Spinal cord (tissue), 10 donors: ENCODE measurements at places on chromosomes 11 and 22. TPM values are rescaled to one million over a fixed set of nuclear protein-coding genes. Genes with fewer than 3 reads are reported as not detected.
A peak's percentile ranks its signal among the peaks of the same experiment; 100 is the strongest.

DNA sequence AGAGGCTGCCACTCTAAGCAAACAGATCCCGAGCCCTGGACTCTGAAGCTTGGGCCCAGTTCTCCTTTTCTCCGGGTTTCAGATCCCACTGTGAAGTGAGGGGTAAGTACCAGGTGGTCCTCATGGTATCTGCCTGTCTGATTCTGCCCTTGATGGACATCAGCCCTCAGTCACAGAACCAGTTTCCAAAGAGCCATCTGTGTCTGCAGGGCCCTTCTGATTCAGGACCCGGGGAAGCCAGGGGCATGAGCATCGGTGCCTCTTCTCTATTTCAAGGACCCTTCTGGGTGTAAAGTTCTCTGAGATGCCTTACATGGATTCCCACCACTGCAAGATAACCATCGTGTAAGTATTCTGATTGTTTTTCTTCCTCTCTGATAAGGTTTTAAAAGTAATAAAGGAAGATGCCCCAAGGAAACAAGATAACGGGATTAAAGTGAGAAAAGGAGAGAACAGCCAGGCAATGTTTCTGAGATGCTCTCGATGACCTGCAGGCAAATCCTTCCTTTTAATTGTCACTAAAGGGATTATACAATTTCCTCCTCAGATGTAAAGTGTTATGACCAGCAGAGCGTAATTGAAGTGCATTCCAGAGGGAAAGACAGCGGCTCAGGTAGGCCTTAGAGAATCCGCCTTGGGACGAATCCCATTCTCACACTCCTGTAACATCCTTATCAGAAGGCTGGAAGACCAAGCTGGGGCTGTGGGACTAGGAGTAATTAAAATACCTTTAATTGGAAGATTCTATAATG is 924.3 kb downstream of the TBC1D22A start:
- no peak overlapping the region for H3K4me3 ChIP-seq
- H3K36me3 ChIP-seq = no peaks in the 10 kb centered on the region
- H3K4me1 ChIP-seq = no peaks in the 10 kb centered on the region
- DNase-seq = no peak
- H3K27ac ChIP-seq = no peak overlapping the region

DNA sequence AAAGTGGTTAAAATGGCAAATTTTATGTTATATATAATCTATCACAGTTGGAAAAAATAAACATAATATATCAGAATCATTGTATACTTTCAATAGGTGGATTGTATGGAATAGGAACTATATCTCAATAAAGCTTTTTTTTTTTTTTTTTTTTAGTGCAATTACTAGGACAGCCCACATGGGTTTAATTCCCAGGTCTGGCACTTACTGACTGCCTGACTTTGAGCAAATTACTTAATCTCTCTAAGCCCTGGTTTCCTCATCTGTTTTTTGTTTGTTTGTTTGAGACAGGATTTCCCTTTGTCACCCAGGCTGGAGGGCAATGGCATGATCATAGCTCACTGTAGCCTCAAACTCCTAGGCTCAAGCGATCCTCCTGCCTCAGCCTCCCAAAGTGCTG is 26.1 kb upstream of the BAIAP2L2 start:
- H3K4me3 ChIP-seq = no peak overlapping the region
- H3K36me3 ChIP-seq = peaks cover 41% of the 10 kb centered on the region
- H3K27ac ChIP-seq = no peak overlapping the region
- no peaks in the 10 kb centered on the region for H3K27me3 ChIP-seq
- DNase-seq = no peak

The POTEH gene
- not detected for total RNA-seq

DNA sequence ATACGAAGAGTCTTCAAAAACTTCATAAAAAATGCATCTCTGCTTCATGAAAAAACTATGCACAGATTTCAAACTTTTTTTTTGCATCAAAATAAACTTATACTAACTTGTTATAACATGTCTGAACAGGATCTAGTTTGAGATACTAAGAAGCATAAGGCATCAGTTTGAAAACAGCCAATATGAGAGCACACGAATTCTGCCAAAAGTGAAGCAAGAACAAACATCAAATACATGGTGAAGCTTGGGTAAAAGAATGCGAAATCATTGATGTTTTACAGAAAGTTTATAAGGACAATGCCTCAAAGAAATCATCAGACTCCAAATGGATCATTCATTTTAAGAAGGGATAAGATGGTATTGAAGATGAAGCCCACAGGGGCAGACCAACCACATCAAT is 389.1 kb upstream of the TENM4 start:
- H3K4me3 ChIP-seq = no peak overlapping the region
- no peak for DNase-seq
- H3K27me3 ChIP-seq = no peaks in the 10 kb centered on the region

The SHISAL1 gene
- total RNA-seq = 8.2 TPM

- no peak overlapping the region for H3K27ac ChIP-seq
- H3K36me3 ChIP-seq = no peaks in the 10 kb centered on the region
- no peak overlapping the region for H3K4me3 ChIP-seq
- peaks cover 2% of the 10 kb centered on the region for H3K27me3 ChIP-seq
Observed at GRCh38 chr11:128896356-128896755, 5.2 kb downstream of the KCNJ5 start.

GRCh38 chr11:71154261-71154805 is 98.0 kb downstream of the SHANK2 start:
- no peaks in the 10 kb centered on the region for H3K36me3 ChIP-seq
- H3K4me1 ChIP-seq = peaks cover 8% of the 10 kb centered on the region
- H3K27ac ChIP-seq = no peak overlapping the region
- no peaks in the 10 kb centered on the region for H3K27me3 ChIP-seq

DNA sequence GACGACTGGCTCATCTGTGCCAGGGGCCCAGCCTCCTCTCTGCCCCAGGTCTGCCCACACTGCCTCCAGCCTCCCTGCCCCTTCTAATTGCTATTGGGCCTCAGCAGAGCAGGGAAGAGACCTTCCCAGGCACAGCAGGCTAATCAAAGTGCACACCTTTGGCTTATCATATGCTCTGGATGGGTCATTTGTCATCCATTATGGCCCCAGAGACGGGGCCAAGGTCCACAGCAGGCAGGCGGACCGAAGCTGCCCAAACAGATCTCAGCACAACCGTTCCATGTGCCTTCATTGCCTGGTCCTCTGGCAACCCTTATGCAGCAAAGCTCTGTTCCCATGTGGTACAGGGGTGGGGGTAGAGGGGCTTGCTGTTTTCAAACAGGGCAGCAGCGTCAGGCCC is 66.6 kb downstream of the TP53I11 start:
- no peak for DNase-seq
- H3K4me3 ChIP-seq = no peak overlapping the region
- peaks cover 69% of the 10 kb centered on the region for H3K4me1 ChIP-seq
- H3K27ac ChIP-seq = no peak overlapping the region
- no peaks in the 10 kb centered on the region for H3K27me3 ChIP-seq
- peaks cover 4% of the 10 kb centered on the region for H3K36me3 ChIP-seq

DNA sequence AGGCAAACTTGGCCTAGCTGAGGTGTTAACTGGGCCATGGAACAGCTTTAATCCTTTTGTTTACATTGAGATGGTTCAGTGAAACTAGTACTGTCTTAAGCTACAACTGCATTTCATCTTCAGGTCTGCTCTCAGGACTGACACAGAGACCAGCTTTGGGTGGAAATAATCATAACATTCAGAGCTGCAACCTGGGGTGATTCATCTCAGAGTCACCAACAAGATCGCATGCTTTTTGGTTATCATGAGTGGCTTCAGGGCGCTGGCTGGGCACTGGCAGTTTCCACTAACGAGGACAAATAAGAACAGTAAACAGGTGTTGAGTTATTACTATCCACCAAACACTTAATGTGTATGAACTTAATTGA is 60.9 kb upstream of the PAX6 start:
- peaks cover 14% of the 10 kb centered on the region for H3K27me3 ChIP-seq
- no peak for DNase-seq
- no peak overlapping the region for H3K4me3 ChIP-seq
- no peak overlapping the region for H3K27ac ChIP-seq
- no peaks in the 10 kb centered on the region for H3K36me3 ChIP-seq
- peaks cover 23% of the 10 kb centered on the region for H3K4me1 ChIP-seq

- H3K27ac ChIP-seq = no peak overlapping the region
- peaks cover 8% of the 10 kb centered on the region for H3K4me1 ChIP-seq
- no peaks in the 10 kb centered on the region for H3K36me3 ChIP-seq
Observed at GRCh38 chr11:14022251-14022650, 59.7 kb downstream of the SPON1 start.

GRCh38 chr11:116874251-116874650 is 36.8 kb upstream of the APOA1 start:
- H3K36me3 ChIP-seq = peaks cover 34% of the 10 kb centered on the region
- no peak overlapping the region for H3K27ac ChIP-seq
- no peak overlapping the region for H3K4me3 ChIP-seq
- H3K27me3 ChIP-seq = no peaks in the 10 kb centered on the region

GRCh38 chr11:282630-283360 is 4.6 kb downstream of the NLRP6 start:
- no peaks in the 10 kb centered on the region for H3K36me3 ChIP-seq
- peaks cover 80% of the 10 kb centered on the region for H3K27me3 ChIP-seq
- no peak overlapping the region for H3K27ac ChIP-seq

DNA sequence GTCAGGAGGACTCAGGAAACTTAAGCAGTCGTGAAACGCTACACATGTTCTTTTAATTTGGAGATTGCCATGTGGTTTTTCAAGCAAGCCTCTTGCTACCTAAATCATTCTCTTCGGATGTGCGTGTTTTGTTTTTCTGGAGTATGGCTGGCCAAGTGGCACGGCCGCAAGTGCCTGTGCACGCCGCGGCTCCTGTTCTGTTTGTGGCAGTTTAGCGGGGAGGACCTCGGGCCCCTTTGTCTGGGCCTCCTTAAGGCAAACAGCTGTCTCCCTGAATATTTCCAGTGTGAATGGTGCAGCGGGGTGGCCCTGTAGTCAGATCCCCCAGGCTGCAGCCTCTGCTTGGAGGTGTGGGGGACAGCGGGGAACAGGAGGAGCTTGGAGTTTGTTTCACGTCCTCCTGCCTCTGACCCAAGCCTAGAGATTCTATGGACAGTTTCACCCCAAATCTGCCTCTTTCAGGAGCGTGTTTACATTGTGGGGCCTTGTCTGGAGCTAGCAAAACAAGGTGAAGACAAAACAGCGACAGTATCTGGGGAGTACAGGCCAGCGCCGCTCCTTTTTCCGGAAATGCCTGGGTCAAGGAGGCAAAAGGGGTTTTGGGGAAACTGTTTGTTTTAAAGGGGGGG is 1.3 kb downstream of the LRP5 start:
- H3K4me3 ChIP-seq = peak overlapping the region; percentile 38
- no peak for DNase-seq
- peaks cover 48% of the 10 kb centered on the region for H3K4me1 ChIP-seq
- no peaks in the 10 kb centered on the region for H3K36me3 ChIP-seq

GRCh38 chr11:22703591-22703990 is 37.2 kb downstream of the GAS2 start:
- no peaks in the 10 kb centered on the region for H3K4me1 ChIP-seq
- H3K36me3 ChIP-seq = no peaks in the 10 kb centered on the region
- DNase-seq = no peak
- H3K4me3 ChIP-seq = no peak overlapping the region
- H3K27me3 ChIP-seq = no peaks in the 10 kb centered on the region
